ENCODE measurements at places on chromosomes 4 and X.

- DNase-seq = no peak
These were observed 59.5 kb downstream of the RXFP1 start for GRCh38 chr4:158581161-158581560.

DNA sequence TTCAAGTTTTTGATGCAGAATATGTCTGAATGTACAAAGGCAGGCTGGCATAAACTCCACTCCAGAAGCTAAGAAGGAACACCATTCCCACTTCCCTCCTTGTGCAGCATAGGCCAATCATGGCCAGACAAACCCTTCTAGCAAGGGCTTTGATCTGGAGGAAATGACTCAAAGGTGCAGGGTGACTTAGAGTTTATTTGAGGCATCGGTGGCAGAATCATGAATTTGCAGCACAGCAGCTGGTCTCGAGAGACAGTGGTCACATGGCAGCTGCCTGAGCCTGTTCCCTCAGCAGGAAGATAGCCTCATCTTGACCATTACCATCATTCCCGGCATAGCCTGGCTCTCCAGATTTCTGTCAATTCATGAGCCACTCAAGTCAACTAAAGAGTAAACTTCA, 154.5 kb downstream of the ATP10D start:
- no peak for DNase-seq

- DNase-seq = no peak
These were observed 25.7 kb upstream of the COX7B2 start for GRCh38 chr4:46934726-46935125.

DNA sequence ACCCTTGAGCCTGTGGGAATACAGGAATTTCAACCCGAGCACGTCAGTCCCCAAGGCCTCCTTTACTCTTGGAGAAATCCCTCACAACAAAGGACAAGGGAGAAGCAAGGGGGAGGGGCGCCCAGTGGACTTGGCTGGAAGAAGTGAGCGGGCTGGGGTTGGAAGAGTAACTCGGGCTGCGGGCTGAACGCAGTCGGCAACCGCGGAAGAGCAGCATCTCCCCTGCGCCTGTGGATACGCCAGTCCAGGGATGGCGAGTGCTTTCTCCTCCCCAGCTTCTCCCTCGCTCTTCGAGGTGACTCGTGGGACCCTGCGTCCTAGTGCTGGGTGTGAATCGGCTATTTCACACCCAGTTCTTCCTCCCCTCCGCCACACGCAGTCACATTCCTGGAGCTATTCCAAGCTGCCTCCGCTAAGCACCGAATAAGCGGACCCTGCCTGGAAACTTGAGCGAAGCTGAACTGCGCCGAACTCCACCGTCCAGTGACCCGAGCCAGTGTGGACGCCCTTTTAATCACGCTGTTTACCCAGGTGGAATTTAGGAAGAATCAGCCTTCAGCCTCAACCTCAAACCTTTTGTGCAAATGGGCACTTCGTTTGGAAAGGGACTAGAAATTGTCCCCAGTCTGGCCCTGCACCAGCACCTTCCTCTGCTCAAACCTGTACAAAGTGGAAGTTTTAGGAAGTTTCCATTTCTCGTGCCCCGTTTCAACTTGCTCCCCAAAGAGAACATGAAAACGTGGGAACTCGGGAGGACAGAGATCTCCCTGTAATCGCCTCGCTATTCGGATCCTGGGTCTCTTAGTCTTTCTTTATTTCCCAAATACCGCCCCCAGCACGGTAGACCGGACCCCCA, 64.3 kb upstream of the WDR17 start:
- no peak for DNase-seq

DNA sequence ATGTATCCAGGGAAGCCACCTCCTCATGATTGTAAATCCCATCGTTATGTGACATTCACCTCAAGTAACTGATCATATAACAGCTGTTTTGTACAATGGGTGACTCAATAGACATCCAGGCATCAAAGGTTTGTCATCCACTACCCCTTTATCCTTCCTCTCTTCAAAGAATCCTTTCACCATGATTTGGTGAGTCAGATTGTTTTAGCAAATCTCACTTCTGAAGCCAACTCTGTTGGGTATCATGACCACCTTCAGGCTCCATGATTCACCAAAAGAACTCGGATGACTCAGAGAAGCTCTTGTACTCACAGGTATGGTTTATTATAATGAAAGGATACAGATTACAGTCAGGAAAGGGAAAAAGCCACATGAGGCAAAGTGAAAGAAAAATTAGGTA, 132.1 kb downstream of the PWWP3B start:
- DNase-seq = no peak

GRCh38 chr4:56786955-56787354, 34.5 kb downstream of the SPINK2 start:
- DNase-seq = no peak

DNA sequence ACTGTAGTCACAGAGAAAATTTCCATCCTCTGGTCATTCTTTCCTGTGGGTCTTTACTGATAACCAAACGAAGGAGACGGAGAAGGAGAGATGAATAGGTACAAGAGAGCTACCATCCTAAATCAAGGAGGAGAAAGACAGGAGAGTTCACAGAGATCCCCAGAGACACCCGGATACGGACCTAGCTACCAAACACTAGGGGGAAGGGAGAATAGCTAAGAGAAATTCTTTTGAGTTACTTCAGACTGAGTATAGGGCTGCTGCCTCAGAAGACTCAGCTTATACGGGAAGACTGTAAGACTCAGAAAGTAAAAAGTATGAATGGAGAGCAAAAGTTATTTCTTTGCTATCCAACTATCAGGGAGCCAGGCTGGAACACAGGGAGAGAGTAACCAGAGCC, 572.1 kb downstream of the C4orf33 start:
- DNase-seq = no peak

GRCh38 chr4:114547340-114548134, 51.1 kb upstream of the UGT8 start:
- DNase-seq = no peak

- DNase-seq = no peak
These were observed 70.7 kb upstream of the HPGD start for GRCh38 chr4:174592985-174593335.

DNA sequence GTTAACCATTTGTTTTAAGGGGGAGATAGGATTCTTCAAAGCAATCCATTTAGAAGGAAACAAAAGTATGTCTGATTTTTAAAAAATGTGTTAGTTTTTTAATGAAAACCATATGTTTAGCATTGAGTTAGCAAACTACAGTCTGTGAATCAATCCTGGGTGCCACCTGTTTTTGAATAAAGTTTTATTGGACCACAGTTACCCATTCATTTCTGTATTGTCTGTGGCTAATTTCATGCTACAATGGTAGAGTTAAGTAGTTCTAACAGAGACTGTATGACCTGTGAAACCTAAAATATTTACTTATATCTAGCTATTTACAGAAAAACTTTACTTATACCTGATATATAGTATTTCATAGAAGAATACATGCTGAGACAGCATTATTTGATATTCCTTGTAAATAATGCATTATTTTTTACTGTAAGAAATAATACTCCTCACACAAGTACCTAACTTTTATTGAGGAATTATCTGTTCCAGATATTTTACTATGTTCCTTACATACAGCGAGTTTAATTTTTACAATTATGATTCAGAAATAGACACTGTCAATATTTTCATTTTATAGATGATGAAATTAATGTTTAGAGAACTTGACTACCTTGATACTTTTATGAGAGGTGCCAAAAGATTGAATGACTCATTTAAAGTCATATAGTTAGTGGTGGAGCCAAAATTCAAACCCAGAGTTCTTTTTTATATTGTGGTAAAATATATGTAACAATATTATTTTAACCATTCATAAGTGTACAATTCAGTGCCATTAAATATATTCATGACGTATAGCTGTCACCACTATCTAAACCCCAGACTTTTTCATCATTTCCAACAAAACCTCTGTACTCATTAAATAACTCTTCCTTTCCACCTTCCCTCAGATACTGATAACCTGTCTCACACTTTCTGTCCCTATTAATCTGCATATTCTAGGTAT, 122.0 kb downstream of the GLUD2 start:
- no peak for DNase-seq

All from NCI-H187 (cell line).